ENCODE measurements at places on chromosomes 12 and 14.

DNA sequence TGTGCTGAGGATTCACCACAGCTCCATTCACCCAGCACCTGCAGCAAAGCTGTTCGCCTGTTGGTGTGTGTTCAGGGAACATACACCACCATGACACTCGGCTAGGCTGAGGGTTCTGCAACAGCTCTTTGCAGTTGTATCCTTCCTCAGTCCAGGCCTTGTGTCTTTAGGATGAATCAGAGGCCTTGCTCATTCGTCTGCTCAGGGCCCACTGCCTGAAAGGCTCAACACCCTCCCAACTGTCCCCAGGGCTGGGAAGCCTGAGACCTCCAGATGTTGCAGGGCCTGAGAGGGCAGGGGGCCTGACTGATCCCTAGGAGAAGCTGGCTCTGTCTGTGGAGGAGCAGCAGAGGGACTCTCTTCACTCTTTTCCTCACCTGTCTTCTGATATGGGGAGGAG, 11.2 kb downstream of the ZDHHC22 start:
- DNase-seq, result no peak

DNA sequence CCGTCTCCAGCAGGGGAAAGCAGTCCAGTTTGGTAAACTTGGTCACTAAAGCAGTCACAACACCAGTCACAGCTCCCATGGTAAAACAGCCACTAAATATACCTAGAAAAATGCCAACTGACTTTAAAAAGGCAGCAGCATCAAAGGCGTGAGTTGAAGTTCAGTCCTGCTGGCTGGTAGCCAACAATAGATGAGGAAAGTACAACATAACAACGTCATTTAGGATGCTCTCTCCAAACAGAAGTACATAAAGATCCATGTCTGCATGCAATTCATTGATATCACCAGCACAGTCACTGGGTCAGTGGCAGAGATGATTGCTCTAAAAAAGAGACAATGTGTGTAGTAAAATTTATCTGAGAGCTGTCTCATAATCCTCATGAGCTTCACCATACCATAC, 59.3 kb upstream of the TMPO start:
- no peak for DNase-seq

GRCh38 chr12:39372929-39373328, 70.0 kb downstream of the KIF21A start:
- DNase-seq, result peak; percentile 1

- DNase-seq, result no peak
These were observed 484 bp downstream of the RIC8B start for GRCh38 chr12:106774808-106775524.

DNA sequence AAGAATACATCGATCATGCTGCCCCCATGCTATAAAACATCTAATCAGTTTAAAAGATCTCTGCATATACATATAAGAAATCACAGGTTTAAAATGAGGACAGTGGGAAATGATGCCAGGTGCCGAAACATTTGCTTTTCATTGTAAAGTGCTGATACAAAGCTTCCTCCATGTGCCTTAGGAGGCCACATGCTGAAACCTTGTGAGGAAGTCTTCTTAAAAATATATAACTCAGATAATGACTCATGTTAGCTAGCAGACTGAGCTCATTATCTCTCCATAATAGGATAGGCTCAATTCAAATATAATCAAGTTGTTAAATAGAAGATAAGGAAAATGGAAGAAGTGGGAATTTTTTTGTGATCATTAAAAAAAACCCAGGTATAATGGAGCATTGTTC, 65.9 kb downstream of the RFX4 start:
- no peak for DNase-seq

DNA sequence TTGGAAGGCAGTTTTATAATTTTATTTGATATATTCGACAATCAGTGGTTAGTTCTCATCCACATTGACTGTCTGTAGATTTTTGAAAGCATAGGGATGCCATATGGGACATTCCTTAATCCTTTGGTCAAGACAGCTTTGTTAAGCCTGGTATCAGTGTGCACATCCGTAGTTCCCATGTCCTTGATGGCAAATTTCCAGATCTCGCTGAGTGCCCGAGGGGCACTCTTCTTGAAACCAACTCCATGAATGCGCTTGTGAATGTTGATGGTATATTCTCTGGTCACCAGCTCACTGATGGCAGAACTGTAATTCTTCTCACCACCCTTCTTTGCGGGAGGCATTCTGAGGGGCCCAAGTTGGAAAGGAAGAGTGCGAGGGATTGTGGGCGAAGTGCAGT, 6.1 kb upstream of the DENND5B start:
- DNase-seq, result no peak

DNA sequence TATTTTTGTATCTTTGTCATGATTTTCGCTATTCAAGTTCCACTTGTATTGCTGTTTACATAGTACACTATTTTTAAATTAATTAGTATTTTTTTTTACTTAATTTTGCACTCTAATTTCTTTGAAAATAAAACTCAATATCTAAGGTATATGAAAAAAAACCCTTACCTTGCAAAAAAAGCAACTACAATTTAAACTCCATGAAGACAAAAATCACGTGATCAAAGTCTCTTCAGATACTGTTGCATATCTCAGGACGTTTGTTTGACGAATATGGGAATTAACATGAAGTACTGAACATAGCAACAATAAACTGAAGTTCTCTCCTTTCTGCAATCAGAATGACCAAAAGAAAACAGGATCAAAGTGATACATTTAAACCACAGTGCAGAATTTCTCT, 968.4 kb upstream of the SEL1L start:
- DNase-seq, result no peak

- DNase-seq, result no peak
These were observed 31.8 kb downstream of the SLC8B1 start for GRCh38 chr12:113302886-113303640.

DNA sequence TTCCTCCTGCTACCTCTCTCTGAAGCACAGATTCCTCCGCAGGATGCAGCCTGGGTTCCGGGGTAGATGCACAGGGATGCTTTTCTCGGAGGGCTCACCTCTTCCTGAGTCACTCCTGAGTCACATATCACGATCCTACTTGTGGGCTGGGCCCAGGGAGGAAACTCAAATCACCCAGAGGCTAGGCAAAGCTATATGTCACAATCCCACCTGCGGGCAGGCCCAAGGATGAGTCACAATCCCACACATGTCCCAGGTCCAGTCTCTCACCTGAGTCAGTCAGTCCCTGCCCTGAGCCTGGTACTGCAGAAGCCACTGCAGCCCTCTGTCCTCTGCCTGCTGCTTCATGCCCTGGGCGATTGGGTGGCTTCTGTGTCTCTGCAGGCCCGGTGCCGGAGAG, 149.0 kb upstream of the GSC start:
- no peak for DNase-seq

- no peak for DNase-seq
These were observed 64.9 kb upstream of the FAM181A start for GRCh38 chr14:93862265-93862664.

DNA sequence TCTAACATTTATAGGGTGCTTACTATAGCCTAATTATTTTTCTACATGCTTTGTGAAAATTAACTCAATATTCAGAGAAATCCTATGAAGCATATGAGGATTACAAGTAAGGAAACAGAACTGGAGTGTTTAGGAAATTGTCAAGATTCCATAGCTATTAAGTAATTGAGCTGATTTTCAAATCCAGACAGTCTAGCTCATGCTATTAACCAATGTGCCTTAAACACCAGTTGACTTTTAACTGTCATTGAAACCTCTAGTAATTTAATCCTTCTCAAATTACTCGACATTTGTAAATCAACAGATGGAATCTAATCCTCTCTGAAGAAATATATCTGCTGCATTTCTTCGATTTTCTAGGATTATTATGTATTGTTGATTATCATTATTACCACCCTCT, 488.9 kb downstream of the MDGA2 start:
- no peak for DNase-seq

DNA sequence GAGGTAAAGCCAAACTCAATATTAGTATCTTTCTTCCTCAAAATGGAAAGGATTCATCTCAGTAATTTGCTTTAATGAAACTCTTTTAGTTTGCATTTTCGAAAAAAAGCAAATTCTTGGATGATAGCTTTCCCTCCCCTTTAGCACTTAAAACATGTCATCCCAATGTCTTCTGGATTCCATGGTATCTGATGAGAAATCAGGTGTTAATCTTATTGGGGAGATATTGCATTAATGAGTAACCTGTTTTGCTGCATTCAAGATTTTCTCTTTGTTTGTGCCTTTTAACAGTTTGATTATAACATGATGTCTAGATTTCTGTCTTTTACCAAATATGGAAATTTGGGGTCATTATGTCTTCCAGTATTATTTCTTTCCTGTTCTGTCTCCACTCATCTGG, 405.1 kb upstream of the FOXG1 start:
- DNase-seq, result no peak

- no peak for DNase-seq
These were observed 150.3 kb upstream of the AVPR1A start for GRCh38 chr12:63301311-63301710.

Measured in NK-92 treated with Interleukin-12 subunit alpha and Interleukin-12 subunit beta, amount 100 ng/mL, for 24 hours (cell line).